Fibroblast of skin of right quadriceps (primary cell): ENCODE measurements at places on chromosomes 1 and 21.

- no peak for DNase-seq
Observed at GRCh38 chr1:10490286-10490970, 15.7 kb downstream of the PEX14 start.

DNA sequence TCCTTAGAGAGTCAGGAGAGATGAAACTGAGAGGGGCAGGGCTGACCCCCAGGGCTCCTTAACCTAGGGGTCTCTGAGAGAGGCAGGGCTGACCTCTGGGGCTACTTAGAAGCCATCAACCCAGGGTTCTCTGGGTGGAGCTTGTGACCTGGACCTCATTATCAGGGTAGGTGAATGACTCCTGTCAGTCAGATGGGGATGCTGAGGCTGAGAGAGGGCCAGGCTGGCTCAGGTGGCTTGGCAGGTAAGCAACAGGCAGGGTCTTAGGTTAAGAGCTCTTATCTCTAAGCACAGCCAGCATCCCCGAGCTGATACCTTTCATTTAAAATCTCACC lies 160.9 kb downstream of the PTPRU start:
- DNase-seq: no peak

DNA sequence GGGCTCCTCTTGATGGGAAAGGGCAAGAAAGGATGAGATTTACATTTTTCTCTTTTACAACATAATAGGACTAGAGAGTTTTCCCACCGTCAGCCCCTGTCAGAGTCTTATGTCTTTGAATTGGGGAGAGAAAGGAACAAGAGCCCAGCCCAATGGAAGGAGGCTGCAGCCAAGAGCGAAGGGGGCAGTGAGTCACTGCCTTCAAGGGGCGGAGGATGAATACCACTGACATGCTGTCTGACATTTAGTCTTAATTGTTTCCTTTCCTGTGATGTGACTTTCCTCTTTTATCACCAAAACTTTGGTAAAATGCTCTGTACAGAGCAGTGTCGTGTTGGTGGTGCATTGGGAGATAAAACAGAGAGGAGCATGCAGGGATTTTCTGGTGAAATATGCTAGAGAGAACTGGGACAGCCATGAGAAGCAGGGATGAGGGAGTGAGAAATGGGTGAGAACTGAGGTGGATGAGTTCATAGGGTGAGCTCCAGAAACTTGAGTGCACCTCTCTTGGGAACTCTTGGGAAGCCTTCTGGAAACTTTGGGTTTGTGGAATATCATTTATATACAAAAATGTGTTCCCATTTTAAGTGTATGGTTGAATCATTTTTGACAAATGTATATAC lies 179.9 kb upstream of the FGGY start:
- peak; percentile 70 for DNase-seq

GRCh38 chr1:107726860-107727259 lies 238.1 kb downstream of the VAV3 start:
- no peak for DNase-seq

- peak; percentile 2 for DNase-seq
Observed at GRCh38 chr1:175373786-175374623, 181.4 kb upstream of the KIAA0040 start.

- DNase-seq: no peak
Observed at GRCh38 chr1:206581571-206581981, 30.7 kb downstream of the EIF2D start.

- peak; percentile 22 for DNase-seq
Observed at GRCh38 chr1:69494221-69494620, 73.5 kb upstream of the LRRC7 start.

- no peak for DNase-seq
Observed at GRCh38 chr1:164926107-164926506, 367.1 kb downstream of the PBX1 start.
